H9 (cell line): ENCODE measurements at places on chromosomes 2 and 18. TPM values are rescaled to one million over a fixed set of nuclear protein-coding genes. Genes with fewer than 3 reads are reported as not detected.

DNA sequence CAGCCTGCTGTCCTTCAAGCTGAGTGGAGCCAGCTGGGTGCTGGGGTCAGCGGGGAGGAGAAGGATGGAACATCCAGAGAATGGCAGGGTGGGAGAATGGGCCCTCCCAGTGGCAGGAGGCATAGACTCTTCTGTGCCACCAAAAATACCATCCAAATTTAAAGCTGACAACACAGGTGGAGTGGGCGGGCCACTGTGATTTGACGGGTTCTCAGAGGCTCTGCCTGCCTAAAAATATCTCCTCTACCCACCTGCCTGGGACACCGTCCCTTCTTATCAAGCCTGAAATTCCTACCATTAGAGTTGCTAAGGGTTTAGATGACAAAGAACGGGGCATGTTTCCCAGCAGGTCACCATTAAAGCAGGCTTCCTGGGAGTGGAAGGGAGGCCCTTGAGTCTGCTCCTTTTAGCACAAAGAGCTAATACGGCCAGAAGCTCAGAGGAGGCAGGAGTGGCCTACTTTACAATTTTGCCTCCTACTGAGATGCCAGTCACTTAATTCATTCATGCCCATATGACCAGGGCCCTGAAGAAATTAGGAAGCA, 19.8 kb upstream of the MARCHF4 start:
- no peak for DNase-seq

DNA sequence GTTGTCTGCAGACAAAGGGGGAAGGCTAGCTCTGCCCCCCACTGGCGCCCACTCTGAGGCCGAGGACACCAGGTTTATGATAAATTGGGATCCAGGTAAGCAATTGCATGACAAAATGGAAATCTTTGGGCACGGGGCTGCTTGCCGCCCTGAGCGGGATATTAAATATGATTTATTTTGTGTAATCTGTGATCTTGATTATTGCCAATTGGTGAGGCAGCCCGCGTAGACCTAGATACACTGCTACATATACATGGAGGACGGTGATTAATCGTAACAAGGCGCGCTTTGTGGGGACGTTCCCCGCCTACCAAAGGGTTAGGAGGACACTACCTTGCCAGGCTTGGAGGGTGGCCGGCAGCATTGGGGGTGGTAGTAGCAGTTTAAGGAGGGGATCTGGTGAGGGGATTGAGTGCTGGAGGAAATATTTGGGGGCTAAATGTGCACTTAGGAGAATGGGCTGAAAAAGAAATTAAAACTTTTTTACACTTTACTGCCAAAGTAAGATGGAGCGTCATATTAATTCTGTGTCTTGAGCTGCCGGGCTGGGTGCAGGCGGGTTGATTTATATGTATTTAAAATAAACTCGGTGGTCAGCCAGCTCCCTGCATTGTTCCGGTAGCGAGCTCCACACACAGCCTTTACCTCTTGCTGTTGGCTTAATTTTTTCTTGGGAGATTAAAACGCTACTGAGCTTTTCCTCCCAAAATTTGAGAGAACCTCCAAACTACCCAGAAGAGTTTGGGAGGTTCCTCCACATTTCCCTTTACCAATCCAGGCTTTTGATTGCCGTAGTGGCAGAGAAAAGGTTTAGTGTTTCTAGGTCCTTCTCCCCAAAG, 4.1 kb downstream of the HOXD3 start:
- DNase-seq, result no peak

GRCh38 chr2:192827735-192828134, 633.0 kb upstream of the TMEFF2 start:
- DNase-seq, result no peak

DNA sequence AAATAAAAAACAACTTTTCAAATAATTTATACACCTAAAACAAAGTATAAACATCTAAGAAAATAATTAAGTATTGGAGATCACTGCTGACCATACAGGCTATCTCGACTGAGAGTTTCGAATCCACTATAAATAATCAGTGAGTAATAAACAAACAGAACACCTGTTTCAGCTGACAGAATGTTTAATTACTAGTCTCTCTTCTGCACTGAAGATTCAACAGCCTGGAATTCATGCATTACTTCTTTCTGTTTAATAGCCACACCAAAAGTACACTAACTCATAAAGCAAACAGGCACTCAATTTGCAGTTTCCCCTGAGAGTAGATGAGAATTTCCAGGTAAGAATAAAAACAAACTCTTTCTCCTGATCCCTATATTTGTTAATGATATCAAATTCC, 138.5 kb downstream of the RBMS1 start:
- no peak for DNase-seq

Gene ANKRD30B
- total RNA-seq, result not detected in 2 replicates

- no peak for DNase-seq
These were observed 249.4 kb downstream of the MEIS1 start for GRCh38 chr2:66684289-66684688.

- DNase-seq, result peak; percentile 46
These were observed at the start of gene ANKRD29 for GRCh38 chr18:23662309-23663263. TSS of gene ANKRD29 (minus strand) at chr18:23662911. CDS start at chr18:23662730, 181 bp downstream.

DNA sequence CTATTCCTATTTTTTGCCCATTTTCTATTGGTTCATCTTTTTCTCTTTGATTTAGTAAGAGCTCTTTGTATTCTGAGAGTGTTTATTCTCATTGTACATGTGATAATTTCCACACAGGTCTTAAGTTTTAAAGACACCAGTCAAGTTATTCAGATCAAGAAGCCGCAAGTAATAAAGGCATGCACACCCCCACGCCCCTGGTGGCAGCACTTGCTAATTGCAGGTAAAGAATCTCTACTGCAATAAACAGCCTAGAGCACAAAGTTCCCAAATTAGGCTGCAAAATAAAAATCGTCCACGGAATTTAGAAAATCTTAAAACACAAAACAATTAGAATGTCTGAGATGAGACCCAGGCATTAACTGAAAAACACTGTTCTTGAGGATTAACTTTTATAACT, 45.2 kb downstream of the ST3GAL5 start:
- peak; percentile 47 for DNase-seq

DNA sequence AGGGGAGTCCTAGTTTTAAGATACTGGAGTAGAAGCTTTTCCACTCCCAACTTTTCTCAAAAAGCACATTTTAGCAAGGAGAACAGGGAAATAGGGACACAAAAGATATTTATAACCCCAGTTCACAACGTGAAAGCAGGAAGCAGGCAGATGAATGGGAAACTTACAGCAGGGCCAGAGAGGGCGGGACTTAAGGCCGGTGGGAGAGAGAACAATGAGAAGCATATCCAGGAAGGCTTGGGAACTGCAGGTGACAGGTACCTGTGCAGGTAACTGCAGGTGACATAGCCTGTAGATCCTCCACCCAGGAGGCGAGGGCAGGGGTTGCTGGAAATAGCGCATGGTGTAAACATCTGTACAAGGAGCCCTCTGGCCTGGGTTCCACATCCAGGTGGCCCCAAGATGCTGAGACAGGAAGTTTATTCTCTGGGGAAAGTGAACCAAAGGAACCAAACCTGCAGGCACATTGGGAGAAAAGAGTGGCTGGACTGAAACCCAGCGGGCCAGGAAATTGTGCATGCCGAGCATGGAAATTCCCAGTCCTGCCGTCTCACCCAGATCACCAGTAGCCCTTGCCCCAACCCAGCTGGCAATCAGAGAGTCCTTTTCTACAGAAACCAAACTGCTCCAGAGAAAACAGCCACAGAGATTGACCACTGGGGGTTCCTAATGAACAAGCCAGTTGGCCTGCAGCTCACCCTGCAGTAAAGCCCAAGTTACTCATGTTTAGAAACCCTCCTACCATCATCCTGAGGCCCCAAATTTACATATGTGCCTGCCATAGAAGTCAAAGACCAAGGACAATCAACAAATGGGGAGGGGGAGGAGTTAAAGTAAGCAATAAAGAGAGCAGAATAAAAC, 24.3 kb upstream of the COL6A3 start:
- DNase-seq, result peak; percentile 81

- no peak for DNase-seq
These were observed 396.2 kb downstream of the ARHGAP15 start for GRCh38 chr2:143525402-143525860.

- DNase-seq, result peak; percentile 75
These were observed 10.7 kb upstream of the POLE4 start for GRCh38 chr2:74947703-74948102.

Gene DPP4
- 2.2 and 2.8 TPM in 2 replicates for total RNA-seq

- peak; percentile 15 for DNase-seq
These were observed 217.5 kb downstream of the CYP26B1 start for GRCh38 chr2:71930049-71930681.

DNA sequence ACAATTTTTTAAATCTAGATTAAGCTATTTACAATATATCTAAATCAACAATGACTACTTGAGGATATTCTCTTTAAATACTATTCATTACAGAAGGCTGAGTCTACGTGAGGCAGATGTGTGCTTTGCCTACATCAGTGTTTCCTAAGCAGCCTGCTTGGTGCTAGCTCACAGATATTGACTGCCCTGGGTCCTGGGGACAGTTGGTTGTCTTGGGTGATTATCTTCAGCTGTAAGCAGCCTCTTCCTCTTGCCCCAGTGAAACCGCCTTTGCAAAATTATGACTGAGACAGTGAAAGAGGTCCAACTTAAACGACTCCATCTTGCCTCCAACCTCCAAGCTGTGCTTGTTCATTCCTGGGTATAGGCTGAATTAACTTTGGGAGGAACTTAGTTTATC, 39.6 kb upstream of the CCDC88A start:
- DNase-seq, result no peak

Gene FZD7
- 302 and 309 TPM in 2 replicates for total RNA-seq

DNA sequence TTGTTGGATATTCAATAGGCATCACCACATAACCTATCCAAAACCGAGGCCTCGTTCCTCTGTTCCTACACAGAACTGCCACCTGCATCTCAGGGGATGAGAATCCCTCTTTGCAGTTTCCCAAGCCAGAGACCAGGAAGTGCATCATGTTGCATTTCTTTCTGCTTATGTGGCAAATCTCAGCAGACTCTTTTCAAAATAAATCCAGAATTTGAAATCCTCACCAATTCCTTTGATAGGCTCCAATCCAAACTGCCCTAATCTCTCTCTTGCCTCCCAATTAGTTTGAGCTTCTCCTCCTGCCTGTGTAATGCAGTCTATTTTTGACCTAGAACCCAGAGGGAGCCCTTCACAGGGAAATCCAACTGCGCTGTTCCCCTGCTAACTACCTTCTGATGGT, 215.5 kb downstream of the RNF144A start:
- no peak for DNase-seq

DNA sequence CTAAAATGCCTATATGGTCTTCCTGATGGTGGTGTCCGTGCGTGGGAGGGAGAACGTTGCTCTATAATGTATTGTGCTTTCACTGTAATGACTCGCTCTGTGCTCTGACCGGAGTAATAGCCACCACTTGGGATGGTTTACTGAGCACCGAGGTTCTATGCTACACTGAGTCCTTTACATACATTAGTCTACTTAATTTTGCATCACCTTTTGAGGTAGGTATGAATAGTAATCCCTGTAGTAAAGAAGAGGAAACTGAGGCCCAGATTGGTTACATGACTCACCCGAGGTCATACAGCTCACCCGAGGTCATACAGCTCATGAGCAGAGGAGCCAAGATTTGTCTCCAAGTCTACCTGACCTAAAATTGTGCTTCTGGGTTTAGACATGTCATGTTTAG, 79.5 kb downstream of the ARMC9 start:
- DNase-seq, result no peak

DNA sequence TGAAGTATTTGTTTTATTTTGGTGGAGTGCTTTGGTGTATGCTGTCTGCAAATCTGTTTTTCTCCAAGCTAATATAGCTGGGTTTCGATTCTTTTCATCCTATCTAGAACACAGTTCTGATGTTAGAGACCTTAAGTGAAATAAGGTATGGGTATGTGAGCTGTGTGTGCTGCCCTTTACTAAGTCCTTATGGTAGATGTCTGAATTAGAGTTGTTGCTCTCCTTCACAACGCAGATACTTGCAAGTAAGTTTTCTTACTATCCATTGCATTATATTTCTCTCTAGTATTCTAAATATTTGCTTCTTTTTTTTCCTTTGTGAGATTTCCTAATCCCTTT, 38.6 kb downstream of the AGFG1 start:
- no peak for DNase-seq

DNA sequence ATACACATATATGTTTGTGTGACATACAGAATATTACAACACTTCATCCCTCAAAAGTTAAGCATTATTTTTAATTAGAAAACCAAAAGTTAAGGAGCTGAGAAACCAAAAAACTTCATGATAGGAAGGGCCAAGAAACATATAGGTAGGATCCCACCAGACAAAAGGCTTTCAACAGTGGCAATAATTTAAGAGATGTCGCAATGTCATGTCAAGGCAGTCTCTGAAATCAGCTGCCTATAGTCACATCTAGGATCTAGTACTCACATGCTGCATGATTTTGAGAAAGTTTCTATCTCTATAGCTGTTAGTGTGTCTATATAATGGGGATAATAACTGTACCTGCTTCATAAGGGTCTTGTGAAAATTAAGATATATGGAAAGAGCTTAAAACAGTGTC, 72.7 kb downstream of the SPIRE1 start:
- no peak for DNase-seq

DNA sequence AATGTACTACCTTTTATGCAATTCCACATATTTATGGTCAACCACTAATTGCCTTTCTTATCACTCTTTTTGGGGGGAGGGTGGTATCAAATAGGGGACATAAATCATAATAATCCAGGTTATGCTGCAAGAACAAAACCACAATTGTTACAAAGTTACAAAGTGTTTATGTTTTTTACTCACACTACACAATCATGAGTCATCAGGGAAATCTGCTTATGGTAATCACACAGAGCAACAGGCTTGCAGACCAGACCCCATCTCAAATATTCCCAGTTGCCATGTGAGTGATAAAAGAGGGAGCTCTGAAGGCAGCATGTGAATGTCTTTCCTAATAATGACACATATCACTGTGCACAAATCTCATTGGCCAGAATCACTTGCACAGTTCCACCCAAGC, 304.7 kb upstream of the TMEFF2 start:
- DNase-seq, result no peak

- DNase-seq, result no peak
These were observed 1.7 kb downstream of the SEPTIN2 start for GRCh38 chr2:241317391-241317790.

GRCh38 chr2:48984922-48985321, 169.4 kb downstream of the FSHR start:
- no peak for DNase-seq

DNA sequence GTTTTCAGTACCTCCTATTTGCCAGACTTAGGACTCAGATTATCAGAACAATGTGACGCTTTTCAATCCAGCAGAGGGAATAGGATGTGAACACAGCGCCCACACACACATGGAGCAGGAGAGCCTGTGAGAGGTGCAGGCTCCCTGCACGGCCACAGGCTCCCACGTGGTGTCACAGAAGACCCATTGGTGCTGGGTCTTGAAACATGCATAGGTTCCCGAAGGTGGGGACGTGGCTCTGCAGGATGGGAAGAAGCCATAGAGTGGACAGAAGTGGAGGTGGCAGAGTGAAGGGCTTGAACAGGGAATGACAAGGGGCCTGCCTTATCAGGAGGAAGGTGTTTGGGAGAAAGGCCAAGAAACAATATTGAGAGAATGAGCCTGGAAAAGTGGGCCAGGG, 78.5 kb upstream of the BCL2L11 start:
- no peak for DNase-seq

DNA sequence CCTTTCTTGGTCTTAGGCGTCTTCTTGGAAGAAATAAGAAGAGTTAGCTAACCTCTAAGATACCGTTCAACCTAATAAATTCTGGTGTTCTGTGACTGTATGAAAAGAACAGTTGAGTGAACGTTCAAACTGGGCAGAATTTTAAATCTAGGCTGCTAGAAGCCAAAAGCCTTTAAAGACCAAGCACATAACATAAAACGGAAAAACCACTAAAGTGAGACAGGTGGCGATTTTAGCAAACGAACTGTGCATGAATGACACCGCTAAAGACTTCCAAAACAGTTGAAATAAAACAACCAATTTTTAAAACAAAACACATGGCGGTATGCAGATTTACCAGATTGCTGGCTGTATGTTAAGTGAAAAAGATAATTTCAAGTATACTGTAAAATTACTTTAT, 73.1 kb downstream of the GALNT13 start:
- DNase-seq, result no peak
